Stimulated activated CD8-positive, alpha-beta memory T cell treated with anti-CD3 and anti-CD28 coated beads, Interleukin-7, amount 100 ng/mL, for 1 hour (primary cell): ENCODE measurements at places on chromosomes 4 and X.

DNA sequence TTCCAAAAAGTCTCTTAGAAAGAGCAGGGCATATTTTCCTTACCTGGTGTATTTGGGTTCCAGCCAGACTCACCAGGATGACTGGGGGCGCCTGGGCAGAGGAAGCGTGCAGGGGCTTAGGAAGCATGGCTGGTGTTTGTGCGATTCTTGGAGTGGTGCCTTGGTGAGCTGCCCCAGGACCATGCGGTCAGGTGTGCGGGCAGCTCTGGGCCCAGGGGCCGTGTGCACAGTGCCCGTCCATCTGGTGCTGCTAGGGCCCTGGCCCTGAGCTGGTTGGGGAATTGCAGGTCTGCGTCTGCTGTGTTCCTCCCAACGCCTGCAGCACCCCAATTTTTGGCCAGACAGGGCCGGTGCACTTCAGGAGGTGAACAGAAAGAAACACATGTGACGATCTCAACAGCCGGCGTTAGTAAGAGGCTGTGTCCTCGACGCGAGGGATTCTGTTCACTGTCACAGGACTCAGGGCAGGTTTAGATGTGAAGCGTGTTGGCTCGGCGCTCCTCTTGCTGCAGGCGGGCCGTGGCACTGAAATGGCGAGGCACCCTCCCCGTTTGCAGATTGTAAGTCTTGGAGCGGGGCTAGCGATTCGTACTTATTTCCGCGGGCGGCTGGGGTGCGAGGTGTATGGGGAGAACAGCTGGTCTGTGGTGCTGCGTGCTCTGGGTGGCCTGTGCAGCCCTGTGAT lies 15.2 kb downstream of the RGS12 start:
- no peak for DNase-seq

DNA sequence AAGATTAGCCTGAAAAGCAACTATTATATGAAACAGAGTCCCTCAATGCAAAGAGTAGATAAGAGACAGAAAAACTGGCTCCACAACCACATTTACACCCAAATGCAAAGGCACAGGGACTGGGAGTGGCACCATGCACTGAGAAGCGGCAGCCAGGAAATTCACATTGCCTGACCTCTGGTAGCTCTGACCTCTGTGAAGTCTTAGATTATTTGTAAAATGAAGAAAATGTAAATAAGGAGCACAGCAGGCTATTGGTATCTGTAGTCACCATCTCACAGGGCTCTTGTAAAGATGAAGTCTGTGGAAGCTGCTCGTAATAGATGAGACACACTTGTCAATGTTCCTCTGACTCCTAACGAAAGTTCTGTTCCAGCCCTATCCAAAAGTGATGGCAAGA lies 69.7 kb downstream of the FAT1 start:
- DNase-seq: no peak

GRCh38 chrX:14386981-14387380 lies 142.4 kb upstream of the GLRA2 start:
- DNase-seq: no peak

GRCh38 chr4:151865312-151865711 lies 104.5 kb upstream of the GATB start:
- no peak for DNase-seq

DNA sequence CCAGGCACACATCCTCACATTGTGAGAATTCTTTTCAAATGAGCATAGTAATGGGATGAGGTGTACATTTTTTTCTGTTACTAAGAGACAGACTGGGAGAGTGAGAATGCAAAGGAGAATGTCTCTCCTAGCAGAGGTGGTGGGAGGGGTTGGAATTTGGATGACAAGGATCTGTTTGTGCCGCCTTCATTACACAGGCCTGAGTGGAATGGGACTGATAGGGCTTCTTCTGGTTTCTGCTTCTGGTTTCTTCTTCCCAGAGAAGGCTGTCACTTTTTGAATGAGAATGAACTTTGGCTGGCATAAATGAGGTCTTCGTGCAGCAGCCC lies 55.4 kb downstream of the C4orf51 start:
- DNase-seq: no peak

DNA sequence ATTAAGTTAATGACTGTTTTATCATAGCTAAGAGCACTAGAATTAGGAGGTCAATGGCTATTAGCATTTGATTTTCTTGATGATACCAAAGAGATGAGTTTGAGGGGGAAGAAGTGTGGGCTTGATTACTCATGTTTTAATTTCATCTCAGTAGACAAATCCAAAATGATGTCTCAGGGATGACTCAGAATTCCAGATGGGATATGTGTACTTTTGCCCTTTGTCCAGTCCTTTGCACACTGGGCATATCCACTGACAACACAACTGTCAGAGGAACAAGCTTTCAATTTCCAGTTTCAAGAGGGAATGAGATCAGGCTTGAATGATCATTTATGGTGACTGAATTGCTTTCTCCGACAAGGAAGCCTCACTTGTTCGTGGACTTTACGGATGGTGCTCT lies 325.3 kb upstream of the FTHL17 start:
- DNase-seq: no peak

DNA sequence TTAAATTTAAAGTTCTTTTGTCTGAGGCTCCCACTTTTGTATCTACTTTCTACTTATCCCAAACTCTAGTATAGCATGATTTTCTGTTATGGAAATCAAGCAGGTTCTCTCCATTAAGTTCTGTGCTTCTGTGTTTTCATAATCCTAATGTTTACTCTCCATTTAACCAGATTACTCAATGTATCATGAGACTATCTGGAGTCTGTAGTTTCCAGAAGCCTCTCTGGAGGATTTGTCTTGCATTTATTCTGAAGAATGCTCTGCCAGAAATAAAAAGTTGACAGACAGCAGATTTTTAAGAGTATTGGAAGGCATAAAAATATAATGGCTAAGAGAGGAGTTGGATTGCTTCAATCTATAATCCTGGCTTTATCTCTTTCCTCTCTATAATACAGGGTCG lies 39.2 kb upstream of the PLS3 start:
- no peak for DNase-seq

- no peak for DNase-seq
Measured at GRCh38 chrX:123884809-123885408, 25.1 kb downstream of the XIAP start.

DNA sequence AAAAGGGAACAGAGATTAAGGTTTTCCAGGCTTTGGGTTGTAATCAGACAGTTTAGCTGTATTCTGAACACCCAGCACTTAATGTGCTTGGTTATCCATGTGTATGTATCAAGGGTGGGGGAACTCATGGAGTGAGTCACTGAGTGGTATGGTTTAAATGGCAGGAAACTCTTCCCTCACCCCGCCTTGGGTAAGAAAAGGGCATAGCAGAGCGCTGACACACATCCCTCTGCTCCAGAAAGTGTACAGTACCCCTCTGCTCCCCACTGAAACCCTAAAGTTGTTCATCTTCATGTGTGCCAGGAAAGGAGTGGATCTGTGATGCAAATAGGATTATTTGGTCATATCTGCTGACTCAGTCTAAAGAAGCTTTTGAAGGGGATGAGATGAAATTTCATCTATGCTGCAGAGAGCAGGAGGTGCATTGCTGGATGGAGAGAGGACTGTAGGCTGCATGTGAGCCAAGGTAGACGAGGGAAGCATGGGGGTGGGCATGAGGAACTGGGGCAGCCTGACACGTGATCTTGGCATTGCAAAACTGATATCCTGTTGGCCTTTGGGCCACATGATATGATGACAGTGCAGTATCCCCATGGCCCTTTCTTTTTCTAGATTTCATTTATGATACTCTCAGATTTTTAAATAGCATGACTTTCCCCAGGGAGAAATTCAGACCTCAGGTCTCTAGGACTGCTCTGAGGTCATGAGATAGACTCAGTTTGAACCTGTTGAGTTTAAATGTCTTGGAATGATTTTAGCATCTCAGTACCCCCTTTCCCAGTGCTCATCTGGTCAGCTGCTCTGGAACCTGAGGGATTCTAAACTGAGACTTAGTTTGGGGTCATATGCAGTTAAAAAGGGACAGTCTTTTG lies 84.8 kb downstream of the TMEM164 start:
- DNase-seq: no peak

DNA sequence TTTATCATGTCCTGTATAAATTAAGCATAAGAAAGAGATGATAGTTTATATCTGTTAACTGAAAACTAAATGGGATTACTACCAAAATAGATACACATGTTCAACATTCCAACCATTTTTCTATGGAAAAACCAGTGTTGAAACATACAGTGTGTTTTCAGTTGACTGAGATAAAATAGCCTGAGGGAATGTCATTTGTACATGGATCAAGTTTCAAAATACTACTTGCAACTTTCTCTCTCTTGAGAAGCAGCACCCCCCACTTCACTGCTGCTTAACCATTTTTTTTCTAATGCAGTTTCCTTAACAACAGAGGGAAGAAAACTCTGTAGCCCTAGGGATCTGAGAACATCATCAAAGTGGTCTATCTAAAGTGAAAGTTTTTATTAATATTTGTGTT lies 70.8 kb downstream of the NPNT start:
- no peak for DNase-seq

DNA sequence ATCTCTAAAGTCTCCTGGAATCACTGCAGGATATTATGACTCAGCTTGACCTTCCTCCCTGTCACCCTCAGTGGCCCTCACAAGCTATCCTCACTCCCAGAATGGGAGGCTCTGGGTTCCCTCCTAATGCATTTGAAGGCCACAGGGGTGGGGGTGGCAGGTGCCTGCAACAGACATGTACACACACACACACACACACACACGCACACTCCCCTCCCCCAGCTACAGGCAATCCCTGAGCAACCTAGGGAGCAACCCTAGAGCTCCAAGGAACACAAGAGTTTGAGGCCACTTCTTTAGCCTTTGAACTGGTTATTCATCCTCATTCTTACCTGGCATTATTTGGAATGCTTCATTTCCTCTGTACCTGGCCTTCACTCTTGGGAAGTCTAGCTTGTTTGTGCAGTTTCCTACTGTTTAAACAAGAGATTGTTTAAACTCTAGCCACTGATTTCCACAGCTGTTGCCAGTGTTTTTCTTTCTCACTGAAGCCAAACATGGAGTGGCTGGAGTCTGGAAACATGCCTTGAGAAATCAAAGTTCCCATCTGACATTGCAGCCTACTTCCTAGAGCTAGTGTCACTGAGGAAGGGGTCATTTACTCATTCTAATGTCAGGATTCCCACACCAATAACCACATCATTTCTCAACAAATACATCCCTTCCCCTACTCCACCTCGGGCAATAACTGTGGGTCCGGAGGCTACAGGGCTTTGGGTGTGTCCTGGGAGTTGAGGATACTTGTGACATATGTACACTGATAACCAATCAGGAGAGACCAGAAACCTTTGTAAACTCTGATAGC lies 37.7 kb downstream of the MAOA start:
- no peak for DNase-seq

DNA sequence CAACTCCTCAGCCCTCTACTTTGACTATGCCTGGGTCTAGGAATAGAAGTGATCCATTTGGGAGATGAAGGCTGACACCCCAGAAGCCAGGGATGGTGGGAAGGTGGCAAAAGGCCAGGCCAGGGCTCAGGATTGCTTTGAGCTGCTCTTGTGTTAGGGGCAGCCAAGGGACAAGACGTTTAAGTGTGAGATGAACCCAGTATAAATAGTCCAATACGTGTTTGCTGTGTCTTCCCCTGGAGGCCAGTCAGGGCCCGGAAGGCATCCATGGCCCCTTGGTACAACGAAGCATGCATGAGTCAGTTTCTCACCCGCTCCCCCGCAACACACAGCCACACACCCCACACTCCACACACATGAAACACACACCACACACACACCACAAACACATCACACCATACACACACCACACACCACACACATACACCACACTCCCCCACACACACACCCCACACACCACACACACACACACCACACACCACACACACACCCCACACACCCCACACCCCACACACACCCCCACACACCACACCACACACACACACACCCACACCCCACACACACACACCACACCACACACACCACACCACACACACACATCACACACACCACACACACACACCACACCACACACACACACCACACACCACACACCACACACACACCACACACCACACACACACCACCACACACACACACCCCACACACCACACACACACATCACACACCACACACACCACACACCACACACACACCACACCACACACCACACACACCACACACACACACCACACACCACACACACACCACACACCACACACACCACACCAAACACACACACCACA lies 5.1 kb downstream of the STARD8 start:
- DNase-seq: no peak

DNA sequence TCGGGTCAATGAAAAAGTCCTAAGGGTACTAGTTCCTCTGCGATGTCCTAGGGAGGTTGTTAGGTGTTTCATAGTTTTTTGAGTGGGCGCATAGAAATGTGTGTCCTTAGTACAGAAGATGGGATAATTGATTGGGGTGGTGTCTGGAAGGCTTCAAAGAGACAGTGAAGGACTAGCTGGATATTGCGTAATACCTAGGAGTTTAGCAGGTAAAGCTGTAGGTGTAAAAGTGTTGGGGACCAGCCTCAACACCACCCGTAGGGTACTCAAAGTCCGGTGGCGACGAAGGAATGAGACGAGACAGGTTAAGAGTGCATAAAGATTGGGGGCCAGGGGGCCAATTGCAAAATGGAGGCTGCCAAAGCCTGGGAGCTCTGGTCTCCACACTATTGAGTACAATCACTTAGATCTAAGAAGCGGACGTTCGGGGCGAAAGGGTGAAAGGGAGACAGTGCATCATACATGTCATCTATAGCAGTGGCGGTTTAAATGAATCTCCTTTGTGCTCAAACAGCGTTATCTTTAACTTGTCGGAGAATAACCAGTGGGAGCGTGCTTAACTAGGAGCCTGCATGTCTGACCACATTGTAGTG lies 1.0 kb downstream of the TRMT44 start:
- no peak for DNase-seq

GRCh38 chrX:27186671-27187070 lies 276.5 kb downstream of the PPP4R3C start:
- no peak for DNase-seq

- DNase-seq: no peak
Measured at GRCh38 chr4:26034849-26035248, 120.8 kb downstream of the SMIM20 start.

DNA sequence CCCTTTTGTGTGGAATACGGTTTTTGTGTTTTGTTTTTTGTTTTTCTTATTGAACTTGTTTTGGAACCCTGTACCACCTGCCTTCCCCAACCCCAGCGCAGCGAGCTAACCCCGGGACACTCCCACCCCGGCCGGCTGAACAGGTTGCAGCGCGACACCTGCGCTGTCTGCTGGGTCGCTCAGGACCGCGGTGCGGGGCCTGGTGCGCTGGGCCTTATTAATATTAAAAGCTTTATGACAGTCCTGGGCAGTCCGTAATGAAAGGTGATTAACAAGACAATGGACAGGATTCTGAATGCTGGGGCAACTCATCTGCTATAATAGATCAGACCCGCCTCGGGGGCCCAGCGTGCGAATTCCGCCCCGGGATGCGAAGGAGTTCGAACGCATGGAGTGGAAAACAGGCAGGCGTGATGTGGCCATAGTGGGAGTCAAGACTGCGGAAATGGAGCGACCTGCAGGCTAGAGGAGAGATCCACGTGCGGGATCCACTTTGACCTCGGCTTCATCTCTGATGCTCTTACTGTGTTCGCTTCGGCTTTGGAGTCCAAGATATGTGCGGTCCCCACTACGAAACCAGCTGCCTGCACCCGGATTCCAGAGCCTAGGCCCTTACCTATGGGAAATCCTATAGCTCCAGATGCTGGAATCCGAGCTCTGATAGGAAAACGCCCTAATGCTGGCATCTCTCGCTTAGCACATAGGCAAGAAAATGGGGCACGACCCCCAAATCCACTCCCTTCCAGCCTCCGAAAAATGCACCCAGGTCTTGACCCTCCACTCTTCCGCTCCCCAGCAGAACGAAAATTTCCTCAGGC lies 69.0 kb upstream of the TMEM33 start:
- no peak for DNase-seq
